ENCODE measurements at places on chromosomes 1 and 21.

- no peak for DNase-seq
Measured at GRCh38 chr1:213899413-213899812, 88.4 kb upstream of the PROX1 start.

DNA sequence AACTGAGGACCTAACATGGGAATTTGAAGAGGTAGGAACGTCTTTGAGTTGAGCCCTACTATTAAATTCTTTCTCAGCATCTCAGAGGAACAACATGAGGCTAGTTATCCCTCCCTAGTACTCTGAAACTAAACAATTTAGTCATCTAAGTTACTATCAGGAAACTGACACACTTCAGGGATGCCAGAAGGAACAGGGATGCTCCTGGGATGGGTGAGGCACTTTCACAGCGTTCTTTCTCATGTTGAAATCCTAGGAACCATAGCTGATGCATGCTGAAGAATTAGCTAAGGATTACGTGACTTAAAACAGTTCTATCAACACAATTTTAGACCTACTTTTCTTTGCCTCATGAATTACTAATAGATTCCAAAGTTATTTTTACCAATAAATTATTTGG lies 1.8 kb upstream of the SPRR2G start:
- DNase-seq: no peak

GRCh38 chr1:52662645-52663313 lies 29.8 kb downstream of the SHISAL2A start:
- no peak for DNase-seq

DNA sequence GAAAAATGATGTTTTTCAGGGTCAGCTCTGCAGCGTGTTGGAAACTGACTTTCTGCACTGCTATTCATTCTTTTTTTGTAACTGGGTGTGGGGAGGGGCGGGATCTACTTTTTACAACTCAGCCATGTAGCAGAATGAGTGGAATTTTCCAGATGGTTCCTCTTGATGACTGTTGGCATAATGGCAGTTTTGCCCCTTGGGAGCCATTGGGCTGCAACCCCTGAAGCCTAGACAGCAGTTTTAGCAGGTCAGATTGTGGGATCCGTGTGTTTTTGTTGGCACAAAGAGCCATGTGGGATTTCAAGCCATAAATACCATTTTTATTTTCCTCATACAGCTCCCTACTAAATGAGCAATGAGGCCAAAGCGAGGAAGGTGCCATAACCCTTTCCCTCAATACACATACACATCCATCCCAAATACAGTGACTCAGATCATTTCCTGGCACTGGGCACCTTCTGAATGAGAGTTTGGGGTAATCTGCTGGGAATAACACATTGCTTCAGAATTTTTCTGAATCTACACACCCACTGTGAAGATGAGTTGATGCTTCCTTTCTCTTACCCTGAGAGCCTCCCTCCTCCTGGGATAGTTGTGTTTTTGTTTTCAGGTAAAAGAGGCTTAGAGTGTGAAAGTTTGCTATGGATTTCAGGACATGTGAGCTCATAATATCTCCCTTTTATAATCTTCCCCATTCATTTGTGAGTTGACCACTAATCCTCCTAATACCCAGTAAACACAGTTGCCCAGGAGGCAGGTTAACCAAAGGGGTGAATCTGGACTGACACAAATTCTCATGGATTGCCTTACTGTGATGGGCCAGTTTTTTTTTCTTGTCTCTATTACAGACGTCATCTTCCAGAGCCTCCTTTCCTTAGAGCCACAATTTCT lies 13.1 kb downstream of the S100A10 start:
- DNase-seq: no peak

DNA sequence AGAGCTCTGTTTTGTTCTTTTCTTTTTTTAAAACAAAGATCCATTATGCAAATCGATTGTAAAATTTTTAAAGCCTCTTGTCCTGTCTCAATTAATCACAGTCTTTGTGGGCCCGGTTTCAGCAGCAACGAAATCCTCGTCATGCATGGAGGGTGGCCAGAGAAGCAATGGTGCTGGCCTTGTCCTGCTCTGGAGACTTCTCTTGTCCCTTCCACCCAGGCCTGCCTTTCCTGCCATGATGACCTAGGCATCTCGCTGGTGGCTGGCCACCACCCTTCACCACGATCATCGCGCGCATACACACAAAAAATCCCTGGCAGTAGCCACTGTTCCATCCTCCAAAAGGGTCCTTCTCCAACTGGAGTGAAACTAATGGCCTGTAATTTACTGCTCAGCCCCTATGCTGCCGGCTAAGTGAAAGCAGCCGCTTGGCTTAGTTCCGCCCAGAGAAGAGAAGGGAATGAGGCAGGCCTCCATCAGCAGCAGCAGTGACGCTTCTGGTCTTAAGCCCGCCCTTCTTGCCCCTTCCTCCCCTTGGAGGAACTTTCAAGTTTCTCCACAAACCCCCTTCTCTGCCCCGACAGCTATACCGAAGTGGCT lies 309.5 kb downstream of the NPHP4 start:
- no peak for DNase-seq

DNA sequence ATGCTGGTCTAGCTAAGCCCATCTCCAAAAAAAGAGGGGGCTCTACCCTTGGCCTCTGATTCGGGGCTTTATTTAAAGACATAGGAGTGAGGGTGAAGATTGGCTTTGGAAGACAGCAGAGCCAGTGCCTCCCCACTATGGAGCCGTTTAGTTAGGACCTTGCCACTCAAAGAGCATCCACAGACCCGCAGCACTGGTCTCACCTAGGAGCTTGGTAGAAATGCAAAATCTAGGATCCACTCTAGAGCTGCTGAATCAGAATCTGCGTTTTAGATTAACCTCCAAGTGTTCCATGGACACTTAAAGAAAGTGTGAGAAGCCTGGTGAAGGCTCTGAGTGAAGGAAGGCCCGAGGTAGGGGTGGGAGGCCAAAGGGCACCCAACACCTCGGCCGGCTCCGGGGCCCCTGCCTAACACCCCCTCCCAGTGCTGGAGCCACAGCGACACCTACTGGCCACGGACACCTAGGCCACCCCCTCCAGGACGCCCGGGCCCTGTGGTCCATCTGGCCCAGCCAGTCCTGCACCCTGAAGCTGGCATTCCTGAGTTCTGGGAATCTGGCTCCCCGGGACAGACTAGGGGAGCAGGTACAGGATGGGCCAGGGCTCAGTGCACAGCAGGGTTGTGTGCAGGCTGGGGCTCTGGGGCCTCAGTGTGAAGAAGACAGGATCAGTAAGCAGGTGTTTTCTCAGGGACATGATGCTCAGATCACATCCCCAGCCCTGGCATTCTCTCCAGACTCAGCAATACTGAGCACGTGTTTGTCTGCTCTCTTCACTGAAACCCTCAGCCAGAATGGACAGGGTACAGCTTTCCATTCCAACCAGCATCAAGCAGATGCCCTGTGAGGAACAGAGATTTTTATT lies 79.2 kb downstream of the TMEM53 start:
- peak; percentile 90 for DNase-seq

DNA sequence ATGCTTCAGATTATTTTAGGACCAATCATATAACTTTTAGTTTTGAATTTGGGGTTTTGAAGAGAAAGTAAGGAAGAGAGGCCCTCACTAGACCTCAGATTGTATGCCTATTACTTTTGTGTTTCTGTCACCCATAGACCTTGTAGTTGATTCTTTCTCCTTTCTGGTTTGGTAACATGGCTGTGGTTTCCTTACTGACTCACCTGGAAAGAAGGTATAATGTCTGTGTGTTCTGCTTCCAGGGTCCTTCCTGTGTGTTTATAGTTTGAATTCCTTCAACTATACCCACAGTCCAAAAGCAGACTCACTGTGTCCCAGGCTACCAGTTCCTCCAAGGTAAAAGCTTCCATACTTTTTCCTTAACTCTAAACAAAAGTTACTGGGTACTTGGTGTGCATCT lies 8.1 kb downstream of the SLC44A3 start:
- DNase-seq: no peak

- DNase-seq: no peak
Measured at GRCh38 chr1:205837382-205837970, 12.5 kb downstream of the PM20D1 start.

- DNase-seq: peak; percentile 55
Measured at GRCh38 chr1:246117066-246117791, 389.9 kb downstream of the SMYD3 start.

DNA sequence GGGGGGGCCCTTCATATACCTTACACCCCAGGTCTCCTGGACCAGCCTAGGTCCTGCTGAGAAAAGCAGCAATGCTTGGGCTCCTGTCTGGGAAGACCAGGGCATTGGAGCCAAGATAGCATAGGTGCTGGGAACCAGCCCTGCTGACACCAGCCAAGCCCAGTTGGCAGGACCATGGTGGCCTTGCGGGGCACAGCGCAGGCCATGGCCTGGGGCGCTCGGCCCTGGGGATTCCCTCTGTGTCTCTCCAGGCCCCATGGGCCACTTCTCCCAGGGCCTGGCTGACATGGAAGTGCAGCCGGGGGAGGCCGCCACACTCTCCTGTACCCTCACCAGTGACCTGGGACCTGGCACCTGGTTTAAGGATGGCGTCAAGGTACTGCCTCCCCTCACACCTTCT lies 23.3 kb downstream of the IGFN1 start:
- DNase-seq: no peak
